Neuronal stem cell (in vitro differentiated cells): ENCODE measurements at places on chromosomes 16 and 17.

DNA sequence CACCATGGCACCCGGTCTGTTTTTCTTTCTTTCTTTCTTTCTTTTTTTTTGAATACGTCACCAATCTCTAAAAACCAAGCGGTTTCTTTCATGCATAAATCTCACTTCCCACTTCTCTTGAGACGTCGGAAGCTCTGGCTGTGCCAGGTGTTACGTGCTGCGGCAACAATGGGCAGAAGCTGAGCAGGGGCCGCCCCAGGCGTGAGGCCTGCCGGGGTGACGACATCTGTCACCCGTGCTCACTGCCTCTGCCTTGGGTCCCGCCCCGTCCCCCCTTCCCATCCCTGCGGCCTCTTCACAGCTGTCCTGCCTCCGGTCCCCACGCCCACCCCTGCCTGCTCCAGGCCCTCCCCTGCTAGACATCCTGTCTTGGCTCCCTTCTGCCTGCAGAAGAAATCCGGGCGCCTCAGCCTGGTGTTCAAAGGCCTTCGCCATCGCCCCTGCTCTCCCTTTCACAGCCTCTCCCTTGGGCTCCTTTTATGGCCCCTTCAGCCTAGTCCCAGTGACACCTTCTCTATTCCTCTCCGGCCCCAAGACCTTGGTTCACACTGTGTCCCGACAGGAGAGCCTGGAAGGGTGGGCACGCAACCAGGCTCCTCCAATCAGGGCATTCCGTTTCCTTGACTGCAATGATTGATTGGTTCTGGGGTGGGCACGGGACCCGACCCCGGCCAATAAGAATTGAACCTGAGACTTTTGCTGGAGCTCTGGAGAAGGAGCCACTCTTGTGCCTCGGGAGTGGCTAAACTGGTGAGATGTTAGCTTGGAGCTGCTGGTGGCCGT lies 4.8 kb downstream of the P2RX1 start:
- H3K4me1 ChIP-seq = no peaks in the 10 kb centered on the region
- H3K27ac ChIP-seq = no peak overlapping the region
- no peak for DNase-seq
- no peaks in the 10 kb centered on the region for H3K27me3 ChIP-seq
- no peak overlapping the region for H3K4me3 ChIP-seq

DNA sequence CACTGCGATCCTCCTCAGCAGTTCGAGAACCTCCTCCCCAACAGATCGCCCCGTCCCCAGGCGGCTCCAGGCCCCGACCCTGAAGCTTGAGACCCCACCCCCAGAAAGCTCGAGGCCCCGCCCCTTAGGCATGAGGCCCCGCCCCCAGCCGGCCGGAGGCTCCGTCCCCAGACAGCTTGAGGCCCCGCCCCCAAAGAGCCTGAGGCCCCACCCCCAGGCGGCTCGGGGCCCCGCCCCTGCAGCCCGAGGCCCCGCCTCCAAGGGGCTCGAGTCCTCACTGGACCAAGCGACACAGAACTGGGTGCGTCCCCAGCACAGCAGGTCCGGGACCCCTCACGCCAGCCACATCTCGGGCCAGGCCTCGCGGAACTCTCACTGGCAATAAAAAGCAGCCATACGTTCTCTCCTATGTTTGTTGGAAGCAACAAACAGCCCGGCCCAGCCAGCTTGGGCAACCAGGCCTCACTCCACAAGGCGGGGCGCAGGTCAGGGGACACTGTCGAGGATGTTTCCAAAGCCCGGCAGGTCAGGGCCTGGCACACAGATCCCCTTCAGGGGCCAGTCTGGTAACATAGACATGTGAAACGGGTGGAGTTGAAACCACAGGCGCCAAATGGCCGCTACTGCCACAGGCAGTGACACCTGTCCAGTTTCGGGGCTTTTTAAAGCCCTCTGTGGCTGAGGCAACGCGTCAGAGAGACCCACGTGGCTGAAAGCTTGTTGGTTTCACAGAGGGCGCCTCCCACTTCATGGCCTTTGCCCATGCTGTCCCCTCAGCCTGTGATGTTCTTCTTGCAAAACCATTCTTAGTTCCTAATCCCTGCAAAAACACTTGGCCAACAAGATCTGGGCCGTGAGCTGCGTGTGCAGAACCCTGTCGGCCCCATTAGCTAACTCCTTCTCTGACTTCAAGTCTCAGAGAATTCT lies 224.2 kb downstream of the PARN start:
- no peaks in the 10 kb centered on the region for H3K4me1 ChIP-seq
- no peak overlapping the region for H3K27ac ChIP-seq
- peak; percentile 20 for DNase-seq
- H3K27me3 ChIP-seq = no peaks in the 10 kb centered on the region

- no peak for DNase-seq
- no peaks in the 10 kb centered on the region for H3K36me3 ChIP-seq
- peaks cover 36% of the 10 kb centered on the region for H3K4me1 ChIP-seq
These were observed 14.2 kb downstream of the PIMREG start for GRCh38 chr17:6458460-6458950.

DNA sequence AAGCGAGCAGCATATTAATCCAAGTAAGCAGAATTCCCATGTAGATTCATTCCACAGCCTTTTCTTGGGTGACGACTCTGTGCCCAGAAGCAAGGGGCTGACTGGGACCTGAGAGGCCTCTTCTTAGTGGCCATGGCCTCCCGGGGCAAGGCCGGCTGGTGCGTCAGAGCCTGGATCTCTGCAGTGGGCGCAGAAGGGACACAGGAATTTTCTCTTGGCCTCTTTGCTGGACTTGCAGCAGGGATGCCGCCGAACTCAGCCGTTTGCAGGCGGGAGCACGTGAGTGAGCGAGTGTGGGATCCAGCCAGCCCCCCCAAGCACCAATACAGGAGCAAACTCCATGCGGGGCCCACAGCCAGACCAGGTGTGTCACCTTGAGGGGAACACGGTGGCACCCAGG lies 151.8 kb downstream of the RPTOR start:
- no peaks in the 10 kb centered on the region for H3K36me3 ChIP-seq
- H3K4me1 ChIP-seq = peaks cover 33% of the 10 kb centered on the region
- no peak overlapping the region for H3K27ac ChIP-seq
- no peak overlapping the region for H3K4me3 ChIP-seq

GRCh38 chr17:79073706-79074088 lies 927 bp upstream of the ENGASE start:
- no peak overlapping the region for H3K27ac ChIP-seq
- H3K27me3 ChIP-seq = no peaks in the 10 kb centered on the region
- no peak for DNase-seq
- H3K36me3 ChIP-seq = peaks cover under 1% of the 10 kb centered on the region
- H3K4me1 ChIP-seq = peaks cover 6% of the 10 kb centered on the region

GRCh38 chr16:23859713-23860269 lies 24.0 kb downstream of the PRKCB start:
- no peaks in the 10 kb centered on the region for H3K36me3 ChIP-seq
- DNase-seq = no peak
- H3K27me3 ChIP-seq = no peaks in the 10 kb centered on the region
- H3K4me1 ChIP-seq = peaks cover 7% of the 10 kb centered on the region

- H3K36me3 ChIP-seq = no peaks in the 10 kb centered on the region
- H3K4me3 ChIP-seq = no peak overlapping the region
- DNase-seq = peak; percentile 76
These were observed 361.6 kb downstream of the GRIN2A start for GRCh38 chr16:9820476-9821246.
